ENCODE measurements at places on chromosomes 5 and 9.
A peak's percentile ranks its signal among the peaks of the same experiment; 100 is the strongest.

GRCh38 chr5:63152871-63153270 is 574.3 kb downstream of the LRRC70 start:
- no peak for DNase-seq

GRCh38 chr9:91720313-91720712 is 229.7 kb downstream of the ROR2 start:
- no peak for DNase-seq

- no peak for DNase-seq
Observed at GRCh38 chr5:58411372-58411771, 48.5 kb downstream of the PLK2 start.

DNA sequence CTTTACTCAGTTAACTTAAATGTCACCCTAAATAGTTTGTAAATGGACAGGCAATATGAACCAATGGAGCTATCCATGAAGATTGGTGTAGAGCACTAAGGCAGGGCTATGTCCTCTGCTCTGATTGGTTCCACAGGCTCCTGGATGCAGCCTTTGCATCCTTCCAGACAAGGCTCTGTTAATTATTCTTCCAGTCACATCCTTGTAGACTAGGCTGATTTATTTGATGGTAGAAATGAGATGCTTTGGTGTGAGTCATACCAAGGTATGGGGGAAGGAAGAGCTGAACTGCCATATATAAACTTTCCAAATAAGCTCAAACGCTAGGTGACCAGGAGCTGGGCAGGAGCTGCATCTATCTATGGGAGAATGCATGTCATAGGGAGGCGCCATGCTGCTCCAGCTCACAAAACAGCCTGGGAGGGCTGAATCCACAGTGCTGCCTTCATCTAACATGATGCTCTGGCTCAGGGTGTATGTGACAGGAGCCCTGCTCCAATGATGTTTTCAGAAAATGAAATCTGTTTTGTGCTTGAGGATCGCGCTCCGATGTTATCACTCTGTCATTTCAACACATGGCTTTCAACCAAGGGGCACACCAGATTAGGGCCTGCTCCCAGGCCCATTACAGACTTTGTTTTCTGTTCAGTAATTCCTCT is 818.0 kb upstream of the ZNF608 start:
- DNase-seq, result no peak

DNA sequence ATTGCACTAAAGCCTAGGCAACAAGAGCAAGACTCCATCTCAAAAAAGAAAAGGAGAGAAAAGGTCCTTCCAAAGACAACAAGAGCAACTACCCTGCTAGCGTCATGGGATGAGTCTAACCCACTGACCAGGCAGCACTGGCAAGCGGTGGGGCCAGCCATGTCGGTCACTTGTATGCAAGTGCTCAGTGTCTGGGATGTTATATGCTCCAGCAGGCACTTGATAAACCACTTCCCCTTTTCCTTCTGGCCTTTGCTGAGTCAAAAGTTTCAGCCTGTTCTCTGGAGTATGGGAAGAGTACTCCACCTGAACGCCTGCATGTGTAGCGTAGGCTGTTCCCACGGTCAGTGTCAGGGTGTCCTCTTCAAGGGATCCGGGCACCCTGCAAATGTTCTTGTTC is 9.2 kb upstream of the MXD3 start:
- peak; percentile 84 for DNase-seq

GRCh38 chr9:18692962-18693361 is 219.0 kb downstream of the ADAMTSL1 start:
- no peak for DNase-seq

- peak; percentile 17 for DNase-seq
Observed at GRCh38 chr5:76547242-76547890, 75.8 kb downstream of the F2RL2 start.
